Fibroblast of the aortic adventitia (primary cell): ENCODE measurements at places on chromosomes 4 and X.

GRCh38 chr4:10875144-10875799, 190.7 kb upstream of the CLNK start:
- DNase-seq, result no peak

DNA sequence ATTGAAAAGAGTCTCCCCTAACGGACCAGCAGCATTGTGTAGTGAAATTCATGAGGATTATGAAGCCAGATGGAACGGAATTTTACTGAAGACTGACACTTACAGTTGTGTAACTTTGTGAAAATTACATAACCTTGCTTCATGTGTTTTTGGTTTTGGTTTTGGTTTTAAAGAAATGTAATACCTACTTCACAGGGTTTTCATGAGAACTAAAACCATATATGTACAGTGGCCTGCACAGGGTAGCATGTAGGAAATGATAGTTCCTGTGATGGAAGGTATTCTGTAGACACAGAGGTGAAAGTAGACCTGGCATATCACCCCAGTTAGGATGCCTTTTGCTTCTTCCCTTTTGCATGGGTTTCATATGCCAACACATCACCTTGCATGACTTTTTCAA, 247.0 kb downstream of the BANK1 start:
- peak; percentile 11 for DNase-seq

- no peak for DNase-seq
Measured at GRCh38 chrX:48936429-48937053, 17.7 kb upstream of the PIM2 start.

- DNase-seq, result peak; percentile 7
Measured at GRCh38 chr4:151417164-151417571, 8.2 kb downstream of the FHIP1A start.

- DNase-seq, result no peak
Measured at GRCh38 chr4:82957045-82957444, 53.6 kb downstream of the LIN54 start.

GRCh38 chr4:147639388-147639787, 22.2 kb downstream of the TMEM184C start:
- peak; percentile 52 for DNase-seq

GRCh38 chr4:65521666-65522065, 148.6 kb downstream of the EPHA5 start:
- no peak for DNase-seq

DNA sequence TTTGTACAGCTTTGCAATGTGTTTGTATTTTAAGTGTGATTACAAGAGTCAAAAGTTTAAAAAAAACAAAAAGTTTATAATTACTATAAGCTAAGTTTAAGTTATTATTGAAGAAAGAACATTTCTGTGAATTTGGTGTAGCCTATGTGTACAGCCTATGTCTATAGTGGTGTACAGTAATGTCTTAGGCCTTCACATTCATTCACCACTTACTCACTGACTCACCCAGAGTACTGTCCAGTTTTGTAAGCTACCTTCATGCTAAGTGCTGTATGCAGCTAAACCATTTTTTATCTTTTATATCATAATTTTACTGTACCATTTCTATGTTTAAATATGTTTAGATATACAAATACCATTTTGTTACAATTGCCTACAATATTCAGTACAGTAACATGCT, 182.3 kb downstream of the RPA4 start:
- no peak for DNase-seq

DNA sequence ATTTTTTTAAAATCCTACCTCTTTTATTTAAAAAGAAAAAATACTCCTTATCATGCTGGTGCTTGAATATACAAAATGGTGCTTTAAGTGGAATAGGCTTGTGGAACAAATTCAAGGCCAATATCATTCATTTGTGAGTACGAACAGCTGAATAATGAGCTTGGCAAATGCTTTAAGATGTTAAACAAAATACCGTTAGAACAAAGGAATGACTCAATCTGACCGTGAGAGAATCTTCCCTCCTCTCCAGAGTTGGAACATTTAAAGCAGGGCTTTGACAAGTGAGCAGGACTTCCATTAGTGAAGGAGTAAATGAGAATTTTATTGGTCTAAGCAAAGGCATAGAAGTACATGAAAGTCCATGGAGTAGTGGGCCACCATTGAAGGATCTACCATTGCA, 74.5 kb downstream of the DCLK2 start:
- peak; percentile 94 for DNase-seq

DNA sequence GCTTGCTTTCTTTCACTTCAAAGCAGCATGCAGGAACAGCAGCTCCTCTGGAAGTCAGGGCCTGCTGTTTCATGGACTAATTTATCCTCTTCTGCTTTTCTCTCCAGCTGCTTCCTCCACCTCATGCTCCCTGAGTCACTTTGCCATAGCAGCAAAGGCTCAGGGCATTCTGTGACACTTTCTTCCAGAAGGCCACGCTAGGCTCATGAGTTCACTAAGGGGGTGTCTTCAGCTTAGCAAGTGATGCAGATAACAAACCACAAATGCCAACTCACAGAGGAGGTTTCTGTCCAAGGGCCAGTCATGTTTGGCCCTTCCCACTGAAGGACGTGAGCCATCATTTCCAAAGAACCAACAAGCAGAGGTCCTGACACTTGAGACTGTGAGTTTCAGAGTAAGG, 200.2 kb downstream of the ADGRA3 start:
- peak; percentile 14 for DNase-seq

GRCh38 chrX:10781847-10782530, 161.6 kb upstream of the MID1 start:
- no peak for DNase-seq

GRCh38 chrX:102712981-102713625, 855 bp downstream of the GPRASP2 start:
- peak; percentile 72 for DNase-seq

DNA sequence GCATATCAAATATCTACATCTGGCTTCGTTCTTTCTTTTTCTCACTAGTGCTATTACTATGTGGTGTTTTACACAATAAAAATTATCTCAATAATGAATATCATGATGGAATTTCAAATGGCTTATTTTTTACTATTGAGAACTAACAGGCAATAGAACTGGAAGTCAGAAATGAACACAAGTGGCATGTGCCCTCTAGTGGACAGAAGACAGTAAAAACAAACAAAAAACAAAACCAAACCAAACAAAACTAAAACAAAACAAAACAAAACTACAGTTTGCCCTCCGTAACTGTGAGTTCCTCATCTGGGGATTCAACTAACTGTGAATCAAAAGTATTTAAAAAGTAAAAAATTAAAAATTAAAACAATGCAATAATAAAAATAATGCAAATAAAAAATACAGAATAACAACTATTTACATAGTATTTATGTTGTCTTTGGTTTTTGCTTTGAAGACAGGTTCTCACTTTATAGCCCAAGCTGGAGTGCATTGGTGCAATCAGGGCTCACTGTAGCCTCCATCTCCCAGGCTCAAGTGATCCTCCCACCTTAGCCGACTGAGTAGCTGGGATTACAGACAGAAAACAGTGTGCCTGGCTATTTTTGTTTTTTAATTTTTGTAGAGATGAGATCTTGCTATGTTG, 195.6 kb upstream of the TACR3 start:
- peak; percentile 33 for DNase-seq

GRCh38 chrX:68703369-68703768, 55.9 kb downstream of the STARD8 start:
- no peak for DNase-seq

DNA sequence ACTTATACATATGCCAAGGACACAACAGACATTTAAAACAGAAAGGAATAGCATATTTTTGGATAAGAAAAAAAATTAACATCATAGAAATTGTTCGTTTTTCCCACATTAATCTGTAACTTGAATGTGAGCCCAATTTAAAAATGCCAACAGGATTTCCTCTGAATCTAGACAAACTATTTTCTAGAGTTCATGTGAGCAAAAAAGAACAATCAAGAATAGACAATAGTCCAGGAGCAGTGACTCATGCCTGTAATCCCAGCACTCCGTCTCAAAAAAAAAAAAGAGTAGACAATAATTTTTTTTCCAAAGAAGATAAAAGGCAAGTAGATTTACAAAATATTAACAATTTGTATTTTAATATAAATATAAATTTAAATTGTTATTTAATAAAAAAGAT, 73.7 kb upstream of the DUSP21 start:
- DNase-seq, result peak; percentile 30

DNA sequence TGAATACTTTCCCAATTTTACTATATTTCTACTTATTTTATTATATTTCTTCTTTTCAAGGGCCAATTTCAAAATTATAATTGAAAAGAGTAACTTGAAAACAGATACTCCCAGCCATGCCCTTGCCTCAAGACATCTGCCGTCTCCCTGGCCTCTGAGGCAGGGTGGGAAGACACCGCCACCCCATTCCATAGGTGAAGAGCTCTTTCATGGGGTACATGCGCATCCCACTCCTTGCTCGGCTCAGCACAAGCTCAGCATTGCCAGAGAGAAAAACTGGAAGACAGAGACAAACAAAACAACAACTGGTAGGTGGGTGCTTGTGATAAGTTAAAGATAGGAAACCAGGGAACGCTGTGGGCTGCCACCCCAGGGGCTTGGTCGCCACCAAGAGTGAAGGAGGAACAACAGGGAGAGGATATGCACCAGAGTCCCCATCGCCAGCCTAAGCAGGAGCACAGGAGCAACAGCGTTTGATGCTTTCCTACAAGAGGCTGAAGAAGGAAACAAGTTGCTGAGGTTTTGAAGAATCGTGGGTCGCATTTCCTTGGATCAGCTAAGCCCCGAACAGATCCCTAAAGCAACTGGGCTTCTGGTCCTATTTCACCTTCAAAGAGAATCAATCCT, 11.3 kb downstream of the TMEM154 start:
- no peak for DNase-seq

GRCh38 chr4:13169731-13170525, 314.2 kb downstream of the RAB28 start:
- no peak for DNase-seq

- DNase-seq, result peak; percentile 54
Measured at GRCh38 chr4:102759831-102760644, 730 bp downstream of the MANBA start.

- no peak for DNase-seq
Measured at GRCh38 chr4:17528551-17529165, 13.7 kb downstream of the CLRN2 start.

DNA sequence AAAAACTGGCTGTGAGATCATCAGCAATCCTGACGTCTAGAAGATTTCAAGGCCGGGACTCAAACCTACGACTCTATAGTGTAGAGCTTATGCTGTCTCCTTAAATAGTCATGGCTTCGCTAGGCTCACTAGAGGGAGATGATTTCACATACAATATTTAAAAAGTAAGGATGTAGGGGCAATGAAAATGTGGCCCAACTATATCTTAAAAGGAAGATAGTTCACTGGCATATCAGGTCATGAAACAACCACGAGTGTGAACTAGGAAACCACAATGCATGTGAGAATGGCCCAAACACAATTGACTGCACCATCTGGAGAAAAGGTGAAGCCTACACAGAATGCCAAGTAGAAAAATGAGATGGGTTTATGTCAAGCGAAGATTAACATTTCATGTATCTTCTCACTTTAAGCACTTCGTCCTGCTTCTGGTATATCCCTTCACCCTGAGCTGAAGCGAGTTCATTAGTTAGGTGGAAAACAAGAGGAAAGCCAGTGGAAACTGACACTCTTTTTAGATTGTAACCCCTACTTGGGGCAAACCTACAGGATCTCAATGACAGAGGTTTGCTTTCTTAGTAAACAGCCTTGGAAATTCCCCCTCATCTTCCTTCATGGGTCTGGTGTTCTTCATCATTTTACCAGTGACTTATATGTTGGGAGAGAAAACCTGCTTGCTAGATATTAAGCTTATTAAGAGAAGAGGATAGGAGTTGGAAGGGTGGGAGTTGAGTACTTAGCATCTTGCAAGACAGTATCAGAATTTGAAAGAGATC, 17.4 kb downstream of the FAM9C start:
- no peak for DNase-seq

DNA sequence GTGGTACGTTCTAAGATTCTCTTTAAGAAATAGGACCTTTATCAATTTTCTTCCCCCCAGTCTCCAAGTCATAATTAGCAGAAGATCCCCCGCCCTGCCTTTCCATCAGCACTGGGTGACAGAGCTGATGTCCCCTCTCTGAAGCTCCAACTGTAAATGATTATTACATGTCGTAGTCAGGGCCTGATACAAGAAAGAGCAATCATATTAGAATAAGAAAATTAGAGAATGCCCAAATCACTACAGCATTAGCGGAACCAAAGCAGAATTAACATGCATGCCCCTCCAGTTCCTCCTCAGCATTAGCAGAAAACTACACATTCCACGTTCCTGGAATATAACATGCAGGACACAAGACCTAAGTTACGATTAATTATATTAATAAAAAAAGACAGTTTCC, 717 bp downstream of the GPM6B start:
- no peak for DNase-seq

GRCh38 chrX:73977542-73978169, 326.3 kb upstream of the ZCCHC13 start:
- DNase-seq, result no peak

DNA sequence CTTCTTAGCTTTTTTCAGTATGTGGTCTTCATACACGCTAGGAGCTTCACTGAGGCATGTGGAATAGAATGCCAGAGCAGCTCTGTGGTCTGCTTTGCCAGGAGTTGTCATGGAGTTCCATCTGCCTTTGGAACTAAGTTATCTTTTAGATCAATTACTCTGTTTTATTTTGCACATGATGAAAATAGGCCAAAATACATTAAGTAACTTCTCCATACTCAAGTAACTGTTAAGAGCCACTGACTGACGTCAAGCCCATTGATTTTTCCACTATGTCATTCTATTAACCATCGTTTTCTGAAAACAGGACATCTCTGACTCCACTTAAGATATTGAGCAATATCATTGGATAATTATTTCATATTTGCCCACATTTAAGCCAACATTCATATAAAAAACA, 415.1 kb upstream of the MAD2L1 start:
- no peak for DNase-seq

GRCh38 chr4:176309772-176310171, 10.0 kb upstream of the SPCS3 start:
- DNase-seq, result no peak

- DNase-seq, result no peak
Measured at GRCh38 chr4:159366966-159367780, 264.3 kb downstream of the RAPGEF2 start.

GRCh38 chr4:25430630-25431029, 53.6 kb downstream of the ANAPC4 start:
- no peak for DNase-seq
